Activated CD4-positive, alpha-beta T cell treated with anti-CD3 and anti-CD28 coated beads, Interleukin-2, amount 10 ng/mL, durations not matched to agents 7 days and 5 days (primary cell): ENCODE measurements at places on chromosomes 12 and 14.

- no peak for DNase-seq
Observed at GRCh38 chr14:49636866-49637265, 1.8 kb upstream of the DNAAF2 start.

- DNase-seq, result peak; percentile 55
Observed at GRCh38 chr14:32560209-32560857, 231.2 kb downstream of the AKAP6 start.

DNA sequence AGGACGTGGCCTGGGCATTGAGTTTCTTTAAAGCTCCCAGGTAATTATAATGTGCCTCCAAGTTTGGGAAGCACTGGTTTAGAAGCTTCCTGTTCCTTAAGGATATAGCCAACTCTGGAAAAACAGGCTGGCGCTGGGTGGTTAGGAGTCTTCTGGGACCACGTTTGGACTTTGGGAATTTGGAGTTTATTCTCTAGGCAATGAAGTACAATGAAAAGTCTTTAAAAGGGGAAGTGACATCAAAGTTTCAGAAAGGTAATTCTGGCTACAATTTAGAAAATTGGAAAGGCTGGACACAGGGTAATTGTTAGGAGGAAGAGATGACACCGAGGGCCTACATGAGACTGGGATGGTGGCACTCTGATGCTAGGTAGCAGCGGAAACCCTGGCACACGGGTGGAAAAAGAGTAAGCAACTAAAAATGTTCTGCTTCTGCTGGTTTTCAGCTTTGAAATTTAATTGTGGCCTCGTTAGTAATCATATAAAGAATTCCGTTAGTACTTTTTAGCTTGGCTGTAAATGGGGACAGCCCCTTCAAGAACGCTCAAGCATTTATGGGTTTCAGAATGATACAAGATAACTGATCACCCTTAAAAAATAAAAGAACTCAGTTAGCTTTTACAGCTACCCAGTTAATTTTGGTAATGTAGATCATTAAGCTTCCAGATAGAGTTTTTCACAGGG lies 12.7 kb upstream of the DCP1B start:
- no peak for DNase-seq

- DNase-seq, result no peak
Observed at GRCh38 chr12:27385766-27386564, 53.3 kb downstream of the BMAL2 start.

- DNase-seq, result peak; percentile 72
Observed at GRCh38 chr12:6936636-6937480, 6.8 kb upstream of the RNU7-1 start.

GRCh38 chr14:104797115-104798044 lies 1.8 kb upstream of the AKT1 start:
- DNase-seq, result no peak

DNA sequence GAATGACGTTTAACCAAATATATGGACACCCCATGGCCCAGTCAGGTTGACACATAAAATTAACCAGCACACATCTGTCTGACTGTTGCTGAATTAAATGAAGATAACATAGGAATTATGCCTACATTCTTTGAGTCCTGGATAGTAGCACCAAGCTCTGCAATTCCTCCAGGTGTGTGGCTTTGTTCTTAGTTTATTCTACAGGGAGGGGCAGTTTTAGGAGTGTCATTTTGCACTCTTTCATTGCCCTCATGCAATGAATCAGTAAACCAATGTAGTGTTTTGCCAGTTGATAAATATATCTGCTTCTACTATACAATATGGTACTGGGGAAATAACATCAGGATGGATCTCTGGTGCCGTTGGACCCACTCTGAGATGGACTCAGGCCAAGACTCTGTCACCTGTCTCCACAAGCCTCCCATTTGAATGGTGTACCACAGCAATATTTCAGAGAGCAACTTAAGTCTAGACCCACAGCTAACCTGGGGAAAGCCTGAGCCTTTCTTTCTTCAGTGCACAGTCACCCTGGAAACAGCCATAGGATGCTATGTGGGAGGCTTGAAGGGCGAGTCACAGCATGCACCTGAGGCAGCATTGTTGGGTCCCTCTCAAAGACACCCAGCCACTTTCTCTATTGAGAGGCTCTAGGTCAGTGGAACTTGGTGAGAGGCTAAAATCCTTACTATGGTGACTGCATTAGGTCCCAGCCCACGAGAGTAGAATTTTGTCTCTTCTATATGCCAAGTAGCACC lies 73.2 kb downstream of the ANO4 start:
- DNase-seq, result no peak

DNA sequence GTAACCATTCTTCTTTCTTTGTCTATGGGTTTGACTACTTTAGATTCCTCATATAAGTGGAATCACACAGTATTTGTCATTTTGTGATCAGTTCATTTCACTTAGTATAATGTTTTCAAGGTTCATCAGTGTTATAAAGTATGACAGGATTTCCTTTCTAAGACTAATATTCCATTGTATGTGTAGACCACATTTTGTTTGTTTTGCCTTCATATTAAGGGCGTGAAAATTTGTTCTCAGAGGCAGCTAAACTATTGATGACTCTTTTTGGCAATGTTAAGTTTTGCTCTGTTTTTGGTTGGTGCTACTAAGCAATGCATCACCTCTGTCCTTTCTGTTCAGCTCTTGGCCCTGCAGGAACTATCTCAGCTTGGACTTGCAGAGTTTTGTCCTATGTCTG lies 1.7 kb upstream of the KLRG1 start:
- DNase-seq, result no peak

DNA sequence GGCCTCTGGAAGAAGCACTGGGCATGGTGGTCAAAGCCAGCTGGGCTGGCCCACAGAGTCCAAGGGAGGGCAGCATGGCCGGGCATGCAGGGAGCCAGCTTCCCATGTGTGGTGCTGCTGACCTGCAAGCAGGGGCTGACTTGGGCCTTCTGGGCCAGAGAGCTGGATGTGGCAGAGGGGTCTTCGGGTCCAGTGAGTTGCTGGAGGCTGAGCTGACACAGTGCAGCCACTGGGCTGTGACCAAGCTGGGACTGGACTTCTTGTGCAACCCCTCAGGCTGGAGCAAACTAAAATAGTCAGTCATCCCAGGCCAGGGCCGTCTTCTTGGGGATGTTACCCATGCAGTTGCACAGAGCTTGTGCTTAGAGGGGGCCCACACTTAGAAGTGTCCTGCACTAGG lies 7.3 kb upstream of the RIN3 start:
- no peak for DNase-seq

DNA sequence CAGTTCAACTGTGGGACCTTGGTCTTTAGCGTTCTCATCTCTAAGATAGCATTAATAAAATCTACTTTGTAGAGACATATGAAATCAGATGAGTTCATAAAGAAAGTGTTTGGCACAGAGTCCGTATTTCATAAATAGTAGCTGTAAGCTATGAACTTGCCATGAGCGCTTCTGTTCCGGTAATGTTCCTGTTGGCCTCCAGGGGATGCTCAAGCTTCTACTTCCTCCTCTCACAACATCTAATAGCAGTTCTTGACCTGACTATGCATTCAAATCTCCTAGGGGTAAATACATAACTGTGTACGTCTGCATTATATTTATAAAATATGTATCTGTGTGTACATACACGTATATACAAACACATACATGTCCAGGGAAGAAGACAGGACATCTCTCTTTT lies 288.2 kb upstream of the TMPO start:
- DNase-seq, result no peak

GRCh38 chr12:3004655-3005565 lies 45.7 kb downstream of the TEAD4 start:
- DNase-seq, result no peak

- DNase-seq, result no peak
Observed at GRCh38 chr12:104758771-104759170, 199.3 kb downstream of the SLC41A2 start.

DNA sequence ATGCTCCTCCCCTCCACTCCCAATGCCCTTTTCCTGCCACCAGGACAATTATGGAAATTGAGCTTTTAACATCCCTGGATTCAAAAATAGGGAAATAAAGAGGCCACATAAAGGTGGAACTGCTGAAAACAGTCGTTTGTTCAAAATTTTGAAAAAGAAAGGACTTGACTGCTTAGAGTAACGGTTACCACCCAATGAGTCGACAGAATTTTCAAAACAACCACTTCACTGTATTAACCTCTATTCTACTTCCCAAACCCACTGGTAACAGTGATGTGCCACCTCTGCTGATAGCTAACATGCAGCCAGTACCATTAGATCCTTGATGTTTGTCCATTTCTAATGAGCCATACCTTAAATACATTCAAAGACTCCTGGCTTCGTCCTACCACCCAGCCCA lies 4.9 kb downstream of the ST8SIA1 start:
- no peak for DNase-seq

GRCh38 chr14:53060046-53060445 lies 93.1 kb downstream of the DDHD1 start:
- no peak for DNase-seq

GRCh38 chr14:81269100-81269978 lies 48.6 kb upstream of the GTF2A1 start:
- DNase-seq, result peak; percentile 33

DNA sequence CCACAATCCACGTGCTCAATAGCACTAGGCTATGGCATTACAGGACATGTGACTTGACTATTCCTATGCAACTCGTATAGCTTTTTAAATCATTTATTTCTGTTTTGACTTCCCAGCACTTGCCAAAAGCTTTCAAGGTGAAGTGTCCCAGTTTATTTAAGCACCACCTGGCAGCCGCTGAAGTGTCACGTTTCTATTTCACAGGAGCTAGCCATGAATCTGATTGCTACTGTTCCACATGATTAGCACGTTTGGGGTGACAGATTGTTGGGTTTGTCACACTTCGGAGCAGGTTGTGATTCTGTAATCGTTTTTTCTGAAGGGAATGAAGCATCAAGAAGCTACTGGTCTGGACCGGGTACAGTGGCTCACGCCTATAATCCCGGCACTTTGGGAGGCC lies 39.9 kb upstream of the BICDL1 start:
- no peak for DNase-seq

GRCh38 chr12:72276181-72276805 lies 4.1 kb downstream of the TRHDE start:
- no peak for DNase-seq

DNA sequence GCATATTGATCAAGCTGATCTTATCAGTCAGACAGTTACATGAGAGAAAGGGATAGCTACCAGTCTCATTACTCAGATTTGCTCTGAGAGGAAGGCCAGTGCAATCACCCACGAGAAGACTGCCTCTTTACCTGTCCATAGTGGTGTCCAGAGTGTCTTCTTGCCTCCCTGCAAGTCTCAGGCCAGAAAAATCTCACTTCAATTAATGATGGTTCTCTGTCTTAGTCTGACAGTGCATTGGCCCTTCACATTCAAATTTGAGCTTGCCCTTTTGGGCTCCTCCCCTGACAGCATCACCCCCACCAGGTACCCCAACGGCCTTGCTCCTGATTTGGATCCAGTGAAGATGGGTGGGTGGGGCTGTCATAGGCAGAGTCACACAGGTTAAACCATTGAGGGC lies at the start of gene AICDA:
TSS of gene AICDA (minus strand) at position 231 of the 400 bp plus-strand sequence. CDS start at position 139, 92 bp downstream.
- DNase-seq, result no peak

- no peak for DNase-seq
Observed at GRCh38 chr14:104820669-104821228, 19.8 kb downstream of the ZBTB42 start.

DNA sequence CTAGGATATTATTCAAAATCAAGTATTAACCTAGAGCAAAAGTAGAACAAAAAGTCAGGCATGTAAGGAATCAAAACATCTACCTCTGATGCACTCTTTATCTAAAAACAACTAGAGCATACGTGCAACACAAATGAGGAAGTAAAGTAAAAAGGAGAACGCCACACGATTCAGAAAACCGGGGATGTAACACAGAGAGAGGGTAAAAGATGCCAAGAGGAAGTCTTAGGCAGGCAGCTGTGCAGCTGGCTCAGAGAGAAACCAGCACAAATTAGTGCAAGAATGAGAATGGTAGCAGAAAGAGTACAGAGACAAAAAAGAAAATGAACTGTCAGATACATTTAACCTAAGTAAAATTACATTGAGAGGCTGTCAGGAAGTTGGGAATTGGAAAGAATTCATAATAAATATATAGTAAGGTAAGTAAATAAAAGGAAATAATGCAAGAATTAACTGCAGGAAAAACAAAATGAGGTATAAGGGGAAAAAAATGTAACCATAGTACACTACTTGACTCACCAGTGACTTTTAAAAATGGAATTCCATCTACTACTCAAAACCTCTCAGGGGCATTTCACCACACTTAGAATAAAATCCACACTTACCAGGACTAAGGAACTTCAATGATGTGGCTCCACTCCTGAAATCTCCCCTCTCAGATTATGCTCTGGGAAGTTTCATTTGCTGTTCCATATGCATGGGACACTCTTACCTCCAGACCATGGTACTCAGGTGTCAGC lies 17.1 kb downstream of the BCAT1 start:
- DNase-seq, result no peak

- DNase-seq, result no peak
Observed at GRCh38 chr14:80762641-80763228, 178.8 kb downstream of the CEP128 start.

DNA sequence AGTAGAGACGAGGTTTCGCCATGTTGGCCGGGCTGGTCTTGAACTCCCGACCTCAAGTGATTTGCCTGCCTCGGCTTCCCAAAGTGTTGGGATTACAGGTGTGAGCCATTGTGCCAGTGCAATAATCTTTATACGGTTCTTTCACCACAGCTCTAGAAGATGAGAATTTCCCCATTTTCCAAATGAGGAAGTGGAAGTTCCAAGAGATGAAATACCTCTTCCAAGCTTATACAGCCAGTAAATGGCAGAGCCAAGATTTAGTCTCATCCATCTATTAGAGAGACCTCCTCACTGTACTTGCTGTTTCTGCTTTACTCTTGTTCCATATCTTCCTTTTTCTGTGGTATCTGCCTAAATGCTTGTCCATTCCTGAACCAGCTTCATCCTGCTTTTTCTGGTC lies 3.1 kb upstream of the LMNTD1 start:
- DNase-seq, result no peak

- peak; percentile 60 for DNase-seq
Observed at GRCh38 chr14:105315211-105315721, 718 bp downstream of the PACS2 start.

DNA sequence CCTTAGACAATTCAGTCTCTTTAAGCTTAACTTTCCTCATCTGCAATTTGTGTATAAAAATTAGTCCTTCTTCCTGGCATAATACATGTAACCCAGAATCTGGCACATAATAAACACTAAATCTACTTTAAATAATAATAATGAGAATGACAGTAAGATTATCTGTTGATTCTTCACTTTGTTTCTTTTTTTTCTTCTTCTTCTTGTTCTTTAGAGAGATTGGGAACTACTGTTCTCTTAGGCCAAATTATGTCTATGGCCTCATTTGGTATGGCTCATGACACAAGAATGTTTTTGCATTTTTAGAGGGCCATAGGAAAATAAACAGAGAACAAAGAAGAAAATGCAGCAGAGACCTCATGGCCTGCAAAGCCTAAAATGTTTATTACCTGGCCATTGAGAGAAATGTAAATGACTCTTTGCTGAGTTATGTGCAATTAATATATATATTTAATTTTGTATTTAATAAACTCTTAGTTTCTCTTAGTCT lies 275.8 kb downstream of the SLC6A15 start:
- no peak for DNase-seq

GRCh38 chr14:88482524-88482923 lies 72.3 kb downstream of the PTPN21 start:
- no peak for DNase-seq
